EH (cell line): ENCODE measurements at places on chromosomes 2 and 18.

GRCh38 chr2:231169488-231169887, 28.9 kb upstream of the ARMC9 start:
- no peak for DNase-seq

GRCh38 chr2:34534761-34535160, 935.7 kb upstream of the FAM98A start:
- DNase-seq, result no peak

DNA sequence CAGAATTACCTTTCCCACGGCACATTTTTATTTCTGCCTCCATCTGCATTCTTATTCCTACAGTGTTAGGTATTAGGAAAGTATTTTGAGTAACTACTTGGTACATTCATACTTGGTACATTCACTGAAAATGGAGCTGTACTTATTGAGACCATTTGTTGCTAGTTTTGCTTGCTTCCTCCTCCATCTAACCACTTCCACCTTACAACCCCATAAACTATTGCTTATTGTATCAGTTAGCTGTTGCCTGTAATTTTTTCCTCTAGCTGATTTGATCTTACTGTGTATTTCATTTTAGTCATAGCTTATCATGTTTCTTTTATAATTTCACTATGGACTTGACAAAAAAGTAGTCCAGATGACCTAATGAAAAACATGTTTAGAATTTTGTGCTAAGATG, 50.7 kb downstream of the AFTPH start:
- no peak for DNase-seq

DNA sequence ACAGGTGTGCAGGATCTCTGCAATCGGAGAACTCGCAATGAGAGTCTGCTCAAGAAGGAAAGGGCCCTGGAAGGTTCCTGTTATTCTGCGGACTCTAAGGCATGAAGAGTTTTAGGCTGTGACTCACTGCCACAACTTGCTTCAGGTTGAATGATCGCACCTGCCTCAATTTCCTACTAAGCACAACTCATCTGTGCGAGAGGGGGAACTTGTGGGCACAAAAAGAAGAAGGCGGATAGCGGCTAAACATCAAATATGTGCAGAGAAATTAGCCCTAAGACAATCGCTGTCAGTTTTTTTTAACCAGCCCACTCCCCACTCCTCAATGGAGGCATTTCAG, 14.0 kb upstream of the CREG2 start:
- no peak for DNase-seq
